Right lung (tissue), 10 donors: ENCODE measurements at places on chromosomes 2 and 18. TPM values are rescaled to one million over a fixed set of nuclear protein-coding genes. Genes with fewer than 3 reads are reported as not detected.

Gene CAVIN2
- 106 TPM for polyA plus RNA-seq

Gene CTIF
- 28.1 TPM for polyA plus RNA-seq

Gene NPPC
- polyA plus RNA-seq = not detected

Gene MAPRE3
- polyA plus RNA-seq = 10.9 TPM

Gene POTEE
- not detected for polyA plus RNA-seq

DNA sequence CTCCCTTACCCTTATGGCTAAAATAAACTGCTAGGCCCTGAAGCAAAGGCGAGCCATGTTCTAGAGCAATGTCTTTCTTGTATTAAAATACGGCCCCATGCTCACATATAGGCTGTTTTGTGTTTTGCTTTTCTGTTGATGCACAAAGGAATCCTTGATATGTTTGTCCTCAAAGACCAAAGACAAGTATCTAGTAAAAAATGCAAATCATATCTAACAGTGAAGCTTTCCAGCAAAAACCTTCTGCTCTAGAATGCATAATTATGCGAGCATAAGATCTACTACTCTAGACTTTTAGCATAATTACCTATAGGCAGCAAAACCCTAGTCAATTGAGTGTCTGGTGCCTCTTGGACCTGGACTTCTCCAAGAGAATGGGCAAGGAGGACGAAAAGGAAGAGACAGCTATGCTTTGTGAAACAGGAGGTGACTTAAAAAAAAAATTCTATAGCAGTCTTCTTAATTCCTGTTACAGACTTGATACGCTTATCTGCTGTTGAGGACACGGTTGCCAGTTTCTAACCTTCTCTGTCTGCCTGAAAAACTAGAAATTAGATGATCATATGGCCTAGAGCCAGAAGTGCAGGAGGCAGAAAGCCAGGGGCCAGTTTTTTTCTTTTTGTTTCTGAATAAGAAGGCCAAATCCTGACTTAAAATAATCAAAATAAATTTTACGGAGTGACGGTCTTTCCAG lies 1.5 kb upstream of the AMMECR1L start:
- DNase-seq = peak; percentile 27

DNA sequence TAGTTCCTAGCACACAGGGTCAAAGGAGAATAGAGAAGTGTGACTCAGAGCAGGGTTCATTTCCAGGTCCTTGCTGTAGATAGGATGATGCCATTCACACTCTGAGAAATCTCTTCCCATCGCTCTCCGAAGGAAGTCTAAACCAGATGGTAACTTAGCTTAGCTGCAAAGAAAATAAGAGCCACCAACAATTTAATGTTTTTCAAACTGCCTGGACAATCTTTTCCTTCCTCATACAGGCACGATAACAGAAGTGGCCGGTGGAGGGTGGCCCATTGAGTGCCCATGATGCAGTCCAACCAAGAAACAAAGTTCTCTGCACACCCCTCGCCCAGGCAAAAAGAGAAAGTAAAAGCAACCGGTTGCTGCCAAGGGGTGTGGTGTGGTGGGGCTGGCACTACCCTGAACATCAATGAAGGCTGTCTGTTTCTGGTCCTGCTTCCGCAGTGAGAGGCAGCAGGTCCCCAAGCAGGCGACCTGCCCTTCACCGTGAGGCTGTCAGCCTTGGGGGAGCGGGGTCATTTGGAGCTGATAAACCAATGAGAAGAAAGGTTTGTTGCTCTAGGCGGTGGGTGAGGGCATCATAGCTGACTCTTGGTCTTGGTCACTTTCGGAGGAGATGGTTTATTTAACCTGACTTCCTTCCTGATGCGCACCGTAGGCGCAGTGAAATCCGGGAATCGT lies 105.6 kb upstream of the CD302 start:
- no peak for DNase-seq

DNA sequence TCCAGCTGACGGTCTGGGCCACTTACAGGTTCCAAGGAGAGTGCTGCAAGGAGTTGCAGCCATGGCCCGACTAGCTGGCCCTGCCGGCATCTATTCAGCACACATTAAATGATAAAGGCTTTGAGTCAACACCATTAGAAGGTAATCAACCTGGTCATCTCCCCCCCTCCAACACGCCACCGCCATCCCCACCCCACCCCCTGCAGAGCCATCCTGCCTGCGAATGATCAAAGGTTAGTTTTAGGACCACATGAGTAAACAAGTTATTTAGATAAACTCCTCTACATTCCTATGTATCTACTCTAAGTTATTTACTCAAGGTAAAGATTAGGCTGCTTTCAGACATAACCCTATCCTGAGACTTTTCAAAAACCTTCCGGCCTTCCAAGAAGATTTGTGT lies 349.3 kb upstream of the SLC39A10 start:
- no peak for DNase-seq

DNA sequence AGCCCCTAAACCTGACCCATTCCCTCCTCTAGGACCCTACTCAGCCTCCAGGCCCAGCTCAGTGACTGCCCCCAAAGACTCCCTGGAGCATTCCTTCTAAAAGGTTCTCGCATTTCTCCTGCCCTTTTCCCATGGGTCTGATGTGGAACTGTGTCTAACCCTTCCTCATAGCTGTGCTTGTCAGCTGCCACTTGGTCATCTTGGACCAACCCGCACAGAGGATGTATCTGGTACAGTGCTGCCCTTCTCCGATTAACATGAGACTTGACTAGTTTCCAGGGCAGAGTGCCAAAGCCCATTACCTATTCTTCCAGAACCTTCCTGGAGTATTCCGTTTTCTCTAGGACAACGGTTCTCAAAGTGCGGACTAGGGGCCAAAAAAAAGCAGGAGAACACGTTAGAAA lies 518 bp upstream of the NFU1 start:
- no peak for DNase-seq

GRCh38 chr2:23547725-23548124 lies 162.7 kb downstream of the KLHL29 start:
- no peak for DNase-seq

DNA sequence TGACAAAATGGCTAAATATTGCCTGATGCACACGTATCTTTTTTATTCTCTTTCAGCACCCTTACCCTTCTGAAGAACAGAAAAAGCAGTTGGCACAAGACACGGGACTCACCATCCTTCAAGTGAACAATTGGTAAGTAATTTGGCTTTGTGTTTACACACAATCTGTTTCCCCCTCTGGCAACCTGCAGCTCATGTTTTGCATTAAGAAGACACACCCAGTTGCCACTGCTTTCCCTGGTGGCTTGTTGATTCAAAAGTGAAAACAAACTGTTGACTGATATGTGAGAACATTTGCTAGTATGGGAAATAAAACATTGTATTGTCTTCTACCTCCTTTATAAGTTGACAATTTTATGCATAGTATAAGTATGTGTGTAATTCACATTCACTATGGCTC lies 113.0 kb downstream of the MEIS1 start:
- DNase-seq = no peak

DNA sequence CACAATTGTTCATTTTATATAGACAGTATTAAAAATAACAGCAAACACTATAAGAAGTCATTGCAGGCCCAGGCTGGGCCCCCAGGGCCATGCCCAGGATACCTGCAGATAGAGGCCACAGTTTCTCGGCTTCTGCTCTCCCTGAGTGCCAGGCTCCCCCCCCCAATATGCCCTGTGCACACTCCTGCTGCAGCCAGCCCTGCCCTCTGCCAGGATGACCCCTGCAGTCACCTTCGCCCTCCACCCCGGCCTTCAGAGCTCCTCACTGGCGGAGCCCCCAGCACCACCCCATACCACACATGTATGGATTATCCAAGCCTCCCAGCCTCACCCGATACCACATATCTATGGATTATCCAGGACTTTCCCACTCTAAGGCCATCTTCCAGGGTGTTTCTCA lies 104.5 kb downstream of the TPO start:
- DNase-seq = no peak

DNA sequence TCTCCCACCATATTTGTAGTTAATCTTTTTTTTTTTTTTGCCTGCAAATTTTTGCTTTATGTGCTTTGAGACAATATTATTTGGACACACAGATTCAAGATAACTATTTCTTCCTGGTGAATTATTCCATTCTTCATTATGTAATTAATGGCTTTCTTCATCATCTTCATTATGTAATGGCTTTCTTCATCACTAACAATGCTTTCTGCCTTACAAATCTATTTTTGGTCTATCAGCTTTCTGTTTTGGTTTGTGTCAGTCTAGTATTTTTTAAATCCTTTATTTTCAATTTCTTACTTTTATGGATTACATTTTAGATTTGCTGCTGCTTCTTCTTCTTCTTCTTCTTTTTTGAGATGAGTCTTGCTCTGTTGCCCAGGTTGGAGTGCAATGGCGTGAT lies 60.5 kb downstream of the MSH6 start:
- no peak for DNase-seq

- DNase-seq = no peak
Observed at GRCh38 chr2:152075461-152076050, 23.3 kb downstream of the CACNB4 start.

DNA sequence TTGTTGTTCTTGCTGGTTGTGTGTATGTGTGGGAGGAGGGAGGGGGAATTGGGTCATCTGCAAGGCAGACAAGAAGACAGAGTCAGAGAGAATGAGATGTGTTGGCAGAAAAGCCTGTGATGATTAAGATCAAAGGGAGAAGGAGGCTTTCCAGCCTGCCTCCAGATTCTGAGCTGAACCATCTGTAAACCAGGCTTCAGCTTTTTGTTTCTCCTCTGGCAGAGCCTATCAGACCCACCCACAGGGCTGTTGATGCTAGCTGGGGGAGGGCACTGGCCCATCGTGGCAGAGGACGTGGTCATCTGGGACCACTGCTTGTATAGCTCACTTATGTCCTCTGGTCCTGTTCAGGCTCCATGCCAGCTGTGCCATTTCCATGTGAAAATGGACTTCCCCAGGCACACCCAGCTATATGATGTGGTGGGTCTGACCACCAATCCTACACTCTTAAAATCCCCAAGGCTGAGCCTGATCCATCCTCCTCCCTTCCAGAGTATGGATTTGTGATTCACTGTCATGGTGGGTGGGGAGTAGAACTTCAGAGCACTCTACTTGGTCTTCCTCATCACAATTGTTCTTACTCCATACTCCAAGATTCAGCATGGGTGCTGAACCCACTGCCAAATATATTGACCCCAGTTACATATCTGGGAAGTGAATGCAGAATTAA lies 27.8 kb upstream of the COL6A3 start:
- peak; percentile 87 for DNase-seq
